ENCODE measurements at places on chromosomes 4 and X. TPM values are rescaled to one million over a fixed set of nuclear protein-coding genes. Genes with fewer than 3 reads are reported as not detected.

Gene CWH43
- not detected for total RNA-seq

DNA sequence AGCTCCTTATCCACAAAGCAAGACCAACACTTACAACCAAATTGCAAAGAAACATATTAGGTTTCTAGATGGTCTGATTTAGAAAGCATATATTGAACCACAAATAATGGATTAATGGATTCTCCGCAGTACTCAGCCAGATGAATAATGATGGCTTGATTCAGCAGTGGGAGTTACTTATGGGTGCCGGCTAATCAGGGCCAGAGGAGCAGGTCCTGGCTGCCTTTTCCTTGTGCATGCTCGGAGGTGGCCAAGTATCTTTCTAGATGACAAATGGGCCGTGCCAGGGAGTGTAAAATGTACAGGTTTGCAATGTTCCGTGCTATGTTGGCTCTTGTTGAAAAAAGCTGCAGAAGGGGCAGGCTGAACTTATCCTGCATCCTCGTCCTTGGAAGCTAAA is 70.2 kb downstream of the VCX3A start:
- H3K27me3 ChIP-seq, result no peaks in the 10 kb centered on the region
- no peak overlapping the region for H3K27ac ChIP-seq
- DNase-seq, result no peak
- H3K4me3 ChIP-seq, result no peak overlapping the region
- H3K36me3 ChIP-seq, result no peaks in the 10 kb centered on the region

DNA sequence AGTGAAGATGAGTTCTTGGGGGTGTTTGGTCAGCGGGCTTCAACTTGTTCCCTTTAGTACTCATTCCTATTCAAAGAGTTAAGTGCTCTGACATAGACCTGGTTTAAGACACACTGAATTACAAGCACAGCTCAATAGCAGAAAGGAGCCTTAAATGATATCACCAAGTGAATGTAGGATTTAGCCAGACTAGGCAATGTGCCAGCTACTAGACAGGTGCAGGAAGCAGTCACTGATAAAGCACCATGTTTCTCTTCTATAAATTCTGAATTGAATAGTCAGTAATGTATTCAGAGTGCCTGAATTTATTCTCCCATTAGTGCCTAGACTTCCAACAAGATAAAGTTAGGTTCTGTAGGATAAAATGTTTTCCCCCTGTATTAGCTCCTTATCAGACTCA is 63.6 kb downstream of the ASB9 start:
- no peak overlapping the region for H3K27ac ChIP-seq
- no peaks in the 10 kb centered on the region for H3K27me3 ChIP-seq
- no peak for DNase-seq
- H3K36me3 ChIP-seq, result no peaks in the 10 kb centered on the region

- no peak overlapping the region for H3K27ac ChIP-seq
- no peaks in the 10 kb centered on the region for H3K36me3 ChIP-seq
- H3K4me1 ChIP-seq, result no peaks in the 10 kb centered on the region
- no peak for DNase-seq
- no peak overlapping the region for H3K4me3 ChIP-seq
These were observed 40.6 kb upstream of the IL21 start for GRCh38 chr4:122661176-122662160.

Gene CORIN
- total RNA-seq, result 0.48 TPM

Gene OGT
- 93.2 TPM for total RNA-seq

DNA sequence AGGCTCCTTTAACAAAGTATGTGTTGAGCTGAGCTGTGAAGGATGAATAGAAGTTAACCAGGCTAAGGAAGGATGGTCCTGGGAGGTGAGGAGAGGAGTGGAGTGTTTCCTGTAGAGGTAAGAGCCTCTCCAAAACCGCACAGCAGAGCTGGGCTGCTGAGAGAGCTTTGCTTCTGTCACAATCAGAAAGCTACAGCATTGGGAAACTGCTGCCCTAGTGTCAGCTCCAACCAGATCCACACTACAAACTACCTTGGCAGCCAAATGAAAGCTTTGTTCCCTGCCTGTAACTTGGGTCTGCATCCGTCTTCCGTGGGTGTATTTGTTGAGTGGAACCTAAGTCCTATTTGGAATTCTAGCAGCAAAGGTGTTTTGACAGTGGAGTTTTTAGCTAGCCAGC is 91.8 kb downstream of the REPS2 start:
- no peaks in the 10 kb centered on the region for H3K36me3 ChIP-seq
- no peaks in the 10 kb centered on the region for H3K27me3 ChIP-seq
- H3K27ac ChIP-seq, result peak overlapping the region; percentile 52
- H3K4me3 ChIP-seq, result no peak overlapping the region

DNA sequence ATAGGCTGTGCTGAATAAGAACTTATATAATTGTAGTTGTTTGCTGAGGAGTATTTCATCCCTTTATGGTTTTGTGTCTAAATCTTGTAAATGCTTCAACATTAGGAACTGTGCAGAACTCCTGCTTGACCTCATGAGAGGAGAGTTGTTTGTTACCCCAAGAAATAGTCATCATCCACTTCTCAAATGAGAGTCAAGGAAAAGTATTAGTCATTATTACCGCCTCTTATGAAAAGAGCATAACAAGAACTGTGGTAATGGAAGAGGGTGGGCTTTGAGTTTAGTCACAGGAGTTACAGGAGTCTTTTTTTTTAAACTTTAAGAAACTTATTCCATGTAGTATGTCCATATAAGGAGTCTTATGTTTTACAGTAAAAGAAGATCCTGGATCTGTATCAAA is 132.9 kb downstream of the RAP1GDS1 start:
- H3K36me3 ChIP-seq, result no peaks in the 10 kb centered on the region
- H3K27ac ChIP-seq, result no peak overlapping the region
- no peaks in the 10 kb centered on the region for H3K27me3 ChIP-seq
- no peak overlapping the region for H3K4me3 ChIP-seq

DNA sequence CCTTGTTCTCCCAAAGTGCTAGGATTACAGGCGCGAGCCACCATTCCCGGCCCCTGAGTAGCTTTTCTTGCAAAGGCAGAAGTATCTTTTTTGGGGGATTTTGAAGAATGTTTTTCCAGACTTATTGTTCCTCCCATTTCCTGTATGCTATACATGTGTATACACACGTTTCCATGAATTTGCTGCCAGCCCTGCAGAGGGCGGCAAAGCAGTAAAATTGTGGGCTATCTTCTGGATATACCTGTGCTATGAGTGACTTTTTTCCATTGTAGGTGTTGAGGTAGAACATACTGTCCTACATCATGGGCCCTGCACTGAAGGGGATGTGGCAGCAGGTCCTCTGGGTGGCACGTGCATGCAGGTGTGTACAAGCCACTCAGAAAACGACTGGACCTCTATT is 16.9 kb upstream of the MED28 start:
- H3K36me3 ChIP-seq, result no peaks in the 10 kb centered on the region
- no peaks in the 10 kb centered on the region for H3K4me1 ChIP-seq
- H3K27ac ChIP-seq, result no peak overlapping the region
- no peaks in the 10 kb centered on the region for H3K27me3 ChIP-seq
- DNase-seq, result no peak
- no peak overlapping the region for H3K4me3 ChIP-seq

DNA sequence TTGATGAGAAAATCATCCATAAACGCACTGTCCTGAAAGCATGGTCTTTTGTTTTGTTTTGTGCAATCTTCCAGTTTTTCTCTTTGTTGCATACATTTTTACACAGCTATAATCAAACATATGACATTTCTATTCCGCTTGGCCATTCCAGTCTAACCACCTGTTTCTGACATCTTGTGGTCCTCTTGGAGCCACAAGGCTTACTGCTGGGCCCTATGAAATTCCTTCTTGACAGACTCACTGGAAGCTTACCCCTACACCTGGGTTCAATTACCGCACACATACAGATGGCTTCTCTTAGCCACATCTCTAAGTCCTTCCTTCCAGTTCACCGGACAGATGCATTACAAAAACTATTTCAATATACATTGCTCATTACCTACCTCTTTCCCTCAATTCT is 72.4 kb downstream of the PAPSS1 start:
- H3K4me1 ChIP-seq, result no peaks in the 10 kb centered on the region
- H3K36me3 ChIP-seq, result no peaks in the 10 kb centered on the region
- no peaks in the 10 kb centered on the region for H3K27me3 ChIP-seq
- no peak overlapping the region for H3K4me3 ChIP-seq

DNA sequence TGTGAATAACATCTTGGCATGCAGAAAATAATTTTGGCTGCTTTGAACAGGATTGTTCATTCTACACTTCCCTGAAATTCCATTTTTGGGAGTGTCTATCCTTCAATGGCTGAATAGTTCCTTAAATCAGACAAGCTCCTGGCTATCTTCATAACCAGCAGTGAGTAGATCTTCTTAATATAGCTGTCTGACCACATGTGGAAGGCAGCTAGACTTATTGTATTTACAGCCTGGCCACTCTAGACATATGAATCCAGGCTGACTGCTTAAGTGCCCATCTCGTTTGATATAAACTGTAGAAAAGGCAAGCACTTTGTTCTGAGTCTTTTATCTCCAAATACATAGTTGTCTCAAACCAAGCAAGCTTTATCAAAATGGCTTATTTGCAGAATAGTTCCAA is 40.0 kb downstream of the PWWP3B start:
- no peak overlapping the region for H3K4me3 ChIP-seq
- no peak overlapping the region for H3K27ac ChIP-seq
- no peak for DNase-seq
- no peaks in the 10 kb centered on the region for H3K27me3 ChIP-seq
- no peaks in the 10 kb centered on the region for H3K4me1 ChIP-seq

Measured in ovary (tissue), 10 donors.